ENCODE measurements at places on chromosomes 2 and 18. TPM values are rescaled to one million over a fixed set of nuclear protein-coding genes. Genes with fewer than 3 reads are reported as not detected.

DOK6 gene
- total RNA-seq, result 18.7 TPM

SLC9A2 gene
- 1.1 TPM for total RNA-seq

MAB21L4 gene
- not detected for total RNA-seq

- DNase-seq, result no peak
Measured at GRCh38 chr2:176182671-176183070, 5.8 kb upstream of the HOXD1 start.
